ENCODE measurements at places on chromosomes 5 and 9. TPM values are rescaled to one million over a fixed set of nuclear protein-coding genes. Genes with fewer than 3 reads are reported as not detected.

ADAMTS13 gene
- polyA plus RNA-seq: 13.6 TPM

FOXI1 gene
- 0.38 TPM for polyA plus RNA-seq

NTMT1 gene
- 29.0 TPM for polyA plus RNA-seq

SNCB gene
- polyA plus RNA-seq: 6.6 TPM

CNTNAP3 gene
- polyA plus RNA-seq: 0.53 TPM

RHOBTB3 gene
- 32.5 TPM for polyA plus RNA-seq

NMUR2 gene
- not detected for polyA plus RNA-seq

BTNL9 gene
- polyA plus RNA-seq: 57.0 TPM

TRPM6 gene
- polyA plus RNA-seq: 0.23 TPM

CDX1 gene
- polyA plus RNA-seq: not detected

RLN1 gene
- not detected for polyA plus RNA-seq

TMEM171 gene
- polyA plus RNA-seq: 0.16 TPM

SH3TC2 gene
- 0.31 TPM for polyA plus RNA-seq

MAT2B gene
- 9.8 TPM for polyA plus RNA-seq

PFN3 gene
- polyA plus RNA-seq: not detected

SMARCA2 gene
- polyA plus RNA-seq: 55.2 TPM

TSSK1B gene
- 0.08 TPM for polyA plus RNA-seq

GPR151 gene
- not detected for polyA plus RNA-seq

TAF11L10 gene
- not detected for polyA plus RNA-seq

PCDHB15 gene
- 1.8 TPM for polyA plus RNA-seq

CTSV gene
- polyA plus RNA-seq: 1.4 TPM
